Activated CD4-positive, alpha-beta T cell treated with anti-CD3 and anti-CD28 coated beads, Interleukin-2, amount 50 U/mL, for 48 hours (primary cell): ENCODE measurements at places on chromosomes 12 and 14.

- no peak for DNase-seq
These were observed 47.9 kb downstream of the SYNE3 start for GRCh38 chr14:95468448-95469133.

GRCh38 chr14:90039253-90040010, 22.4 kb upstream of the KCNK13 start:
- no peak for DNase-seq

GRCh38 chr12:50333441-50333840, 50.1 kb upstream of the LIMA1 start:
- DNase-seq = no peak

DNA sequence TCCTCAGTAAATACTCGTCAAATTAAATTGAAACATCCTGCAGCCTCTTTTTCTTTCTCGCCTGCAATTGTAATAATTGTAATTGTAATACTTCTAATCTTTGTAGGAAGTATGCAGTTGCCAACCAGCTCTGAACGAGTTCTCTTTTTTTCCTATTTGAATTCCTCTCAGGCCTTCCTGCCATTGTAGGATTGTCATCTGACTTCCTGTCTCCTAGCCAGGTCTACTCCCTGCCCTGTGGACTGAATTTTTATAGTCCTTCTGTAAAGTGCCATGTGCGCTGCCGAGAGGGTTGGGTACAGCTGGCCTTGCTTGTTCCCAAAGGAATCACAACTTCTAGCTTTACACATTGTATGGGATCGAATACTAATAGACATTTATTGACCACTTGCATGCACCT, 183.3 kb downstream of the SSPN start:
- no peak for DNase-seq

GRCh38 chr14:92263681-92264080, 59.3 kb upstream of the SLC24A4 start:
- DNase-seq = no peak

DNA sequence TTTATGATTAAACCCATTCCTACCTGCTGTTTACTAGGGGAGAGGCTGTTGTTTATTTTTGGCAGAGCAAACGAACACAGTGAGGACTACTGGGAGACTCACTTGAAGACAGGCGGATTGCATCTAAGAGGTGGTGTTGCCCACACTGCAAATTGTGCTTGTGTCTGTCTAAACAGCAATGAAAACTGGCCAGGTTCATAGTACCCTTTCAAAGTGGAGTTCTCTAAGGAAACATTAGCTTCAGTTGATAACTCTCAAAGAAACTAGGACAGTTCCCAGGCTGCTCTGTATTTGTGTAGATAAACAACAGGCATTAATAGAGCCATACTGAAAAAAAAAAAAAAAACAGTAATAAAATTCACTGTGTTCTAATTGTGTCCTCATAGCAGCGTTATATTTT, 466.0 kb upstream of the RGS6 start:
- DNase-seq = no peak

DNA sequence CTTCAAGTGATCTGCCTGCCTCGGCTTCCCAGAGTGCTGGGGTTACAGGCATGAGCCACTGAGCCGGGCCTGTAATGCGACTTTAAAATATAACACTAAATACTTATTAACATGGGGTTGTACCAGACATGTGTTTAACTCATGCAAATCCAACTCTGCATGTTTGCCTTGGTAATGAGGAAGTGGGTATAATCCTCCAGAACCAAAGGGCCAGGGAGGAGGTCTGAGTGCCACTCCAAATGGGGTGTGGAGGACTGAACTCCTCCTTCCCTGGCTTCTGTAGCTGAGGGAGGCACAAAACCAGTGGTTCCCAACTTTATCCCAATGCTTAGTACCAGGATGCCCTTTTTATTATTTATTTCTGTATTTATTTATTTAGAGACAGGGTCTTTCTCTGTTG, 61.6 kb upstream of the MED13L start:
- DNase-seq = no peak

DNA sequence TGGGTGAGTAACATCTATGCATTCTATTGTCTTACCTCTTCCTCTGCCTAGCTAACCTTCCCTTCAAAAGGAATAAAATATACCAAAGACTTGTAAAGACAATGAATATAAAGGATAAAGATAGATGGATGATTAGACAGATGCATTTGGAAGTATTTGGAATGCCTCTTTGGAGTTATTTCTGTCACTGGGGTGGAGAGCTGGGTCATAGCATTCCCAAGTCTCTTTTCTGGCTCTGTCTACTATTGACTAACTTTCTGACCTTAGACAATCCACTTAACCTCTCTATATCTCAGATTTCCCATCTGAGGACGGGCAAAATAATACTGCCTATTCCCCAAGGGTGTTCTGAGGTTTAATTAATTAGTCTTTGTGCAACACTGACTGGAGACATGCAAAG, 517.4 kb downstream of the DIO2 start:
- DNase-seq = no peak

GRCh38 chr12:94149781-94150239, 1.4 kb downstream of the PLXNC1 start:
- peak; percentile 32 for DNase-seq
